Esophagus squamous epithelium (tissue), 5 donors: ENCODE measurements at places on chromosomes 7 and 10.

GRCh38 chr7:18593602-18594279, 98.2 kb downstream of the HDAC9 start:
- no peak for DNase-seq

DNA sequence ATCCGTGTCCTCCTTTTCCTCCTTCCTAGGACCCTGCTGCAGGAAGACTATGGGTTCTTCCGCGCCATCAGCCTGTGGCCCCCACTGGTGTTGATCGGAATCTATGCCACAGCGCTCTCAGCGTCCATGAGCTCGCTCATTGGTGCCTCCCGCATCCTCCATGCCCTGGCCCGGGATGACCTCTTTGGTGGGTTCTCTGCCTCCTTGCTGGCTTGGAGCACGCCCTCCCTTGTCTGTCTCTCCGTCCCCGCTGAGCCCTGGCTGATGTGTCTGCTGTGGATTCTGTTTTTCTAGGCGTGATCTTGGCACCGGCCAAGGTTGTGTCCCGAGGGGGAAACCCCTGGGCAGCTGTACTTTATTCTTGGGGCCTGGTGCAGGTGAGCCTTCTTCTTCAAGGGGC, 7.3 kb upstream of the TRIP6 start:
- no peak for DNase-seq

GRCh38 chr10:124590216-124591122, 128.8 kb downstream of the LHPP start:
- DNase-seq: no peak

GRCh38 chr7:101527844-101528667, 101.0 kb downstream of the MYL10 start:
- no peak for DNase-seq

DNA sequence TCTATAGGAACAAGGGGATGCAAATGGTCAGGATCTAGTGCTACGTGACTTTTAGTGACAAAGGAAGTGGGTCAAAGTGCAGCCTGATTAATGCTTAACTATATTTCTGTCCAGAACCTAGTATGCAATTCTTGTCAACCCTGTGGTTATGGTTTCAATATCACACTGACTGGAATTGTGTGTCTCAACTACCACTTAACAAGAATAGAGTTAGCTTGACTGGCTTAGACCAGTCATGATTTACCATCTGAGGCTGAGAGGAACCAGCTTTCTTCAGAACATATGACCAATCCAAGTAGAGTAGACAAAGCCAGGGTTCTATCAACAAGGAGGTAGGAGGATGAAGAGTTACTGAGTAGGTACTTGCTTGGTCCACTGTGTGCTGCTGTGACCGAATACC, 54.4 kb downstream of the MYPN start:
- no peak for DNase-seq
